CD4-positive, alpha-beta T cell treated with Interferon gamma for 1 hour (primary cell): ENCODE measurements at places on chromosomes 5 and 9.

- no peak for DNase-seq
Measured at GRCh38 chr9:135766251-135766650, 64.3 kb downstream of the KCNT1 start.

GRCh38 chr9:13480693-13481092, 201.2 kb upstream of the MPDZ start:
- DNase-seq = no peak

GRCh38 chr9:20321423-20322082, 300.7 kb downstream of the MLLT3 start:
- DNase-seq = peak; percentile 56

DNA sequence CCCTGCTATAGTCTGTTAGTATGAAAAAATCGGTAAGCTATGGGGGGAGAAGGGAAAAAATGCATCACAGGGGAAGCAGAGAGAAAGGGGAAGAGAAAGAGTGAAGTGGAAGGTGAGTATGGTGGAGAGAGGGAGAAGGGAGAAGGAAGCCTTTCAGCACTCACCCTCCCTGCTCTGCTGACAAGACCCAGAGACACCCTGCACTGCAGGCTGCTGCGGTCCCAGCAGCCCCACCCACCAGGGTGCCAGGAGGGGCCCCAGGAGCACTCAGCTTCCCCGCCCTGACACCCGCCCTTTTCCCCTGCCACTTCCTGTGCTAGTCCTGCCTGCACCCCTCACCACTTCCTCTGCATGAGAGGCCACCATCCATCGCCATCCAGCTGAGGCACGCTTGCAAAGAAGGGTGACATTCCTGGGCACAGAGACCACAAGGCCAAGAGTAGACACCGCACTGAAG, 12.7 kb downstream of the STK10 start:
- DNase-seq = peak; percentile 89

GRCh38 chr5:155148694-155149093, 135.1 kb downstream of the KIF4B start:
- no peak for DNase-seq

- DNase-seq = no peak
Measured at GRCh38 chr9:83384214-83384613, 154.0 kb downstream of the FRMD3 start.

- DNase-seq = no peak
Measured at GRCh38 chr5:56080375-56081052, 85.8 kb upstream of the IL6ST start.

DNA sequence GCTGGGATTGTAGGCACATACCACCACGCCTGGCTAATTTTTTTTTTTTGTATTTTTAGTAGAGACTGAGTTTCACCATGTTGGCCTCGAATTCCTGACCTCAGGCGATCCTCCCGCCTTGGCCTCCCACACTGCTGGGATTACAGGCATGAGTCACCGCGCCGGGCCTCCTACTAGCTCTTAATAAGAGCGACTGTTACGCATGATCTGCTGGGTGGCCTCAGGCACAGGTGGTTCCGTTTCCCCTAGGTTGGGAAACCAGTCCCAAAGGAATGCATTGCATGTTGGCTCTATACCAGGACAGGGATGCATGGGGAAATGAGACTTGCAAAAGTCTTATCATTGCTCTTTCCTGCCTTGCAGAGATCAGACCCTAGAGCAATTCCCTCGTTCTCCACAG, 184.7 kb upstream of the PPP1R26 start:
- no peak for DNase-seq

DNA sequence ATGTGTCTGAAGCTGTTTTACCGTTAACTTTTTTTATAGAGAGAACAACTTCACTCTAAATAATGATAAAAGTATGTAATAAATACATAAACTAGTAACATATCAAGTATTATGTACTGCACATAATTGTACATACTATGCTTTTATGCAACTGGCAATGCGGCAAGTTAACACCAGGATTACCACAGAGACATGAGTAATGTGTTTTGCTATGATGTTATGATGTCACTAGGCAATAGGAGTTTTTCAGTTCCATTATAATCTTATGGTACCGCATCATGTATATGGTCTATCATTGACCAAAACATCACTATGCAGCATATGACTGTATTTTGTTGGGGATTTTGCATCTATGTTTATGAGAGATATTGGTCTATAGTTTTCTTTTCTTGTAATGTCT, 326.4 kb upstream of the TARS1 start:
- DNase-seq = no peak

DNA sequence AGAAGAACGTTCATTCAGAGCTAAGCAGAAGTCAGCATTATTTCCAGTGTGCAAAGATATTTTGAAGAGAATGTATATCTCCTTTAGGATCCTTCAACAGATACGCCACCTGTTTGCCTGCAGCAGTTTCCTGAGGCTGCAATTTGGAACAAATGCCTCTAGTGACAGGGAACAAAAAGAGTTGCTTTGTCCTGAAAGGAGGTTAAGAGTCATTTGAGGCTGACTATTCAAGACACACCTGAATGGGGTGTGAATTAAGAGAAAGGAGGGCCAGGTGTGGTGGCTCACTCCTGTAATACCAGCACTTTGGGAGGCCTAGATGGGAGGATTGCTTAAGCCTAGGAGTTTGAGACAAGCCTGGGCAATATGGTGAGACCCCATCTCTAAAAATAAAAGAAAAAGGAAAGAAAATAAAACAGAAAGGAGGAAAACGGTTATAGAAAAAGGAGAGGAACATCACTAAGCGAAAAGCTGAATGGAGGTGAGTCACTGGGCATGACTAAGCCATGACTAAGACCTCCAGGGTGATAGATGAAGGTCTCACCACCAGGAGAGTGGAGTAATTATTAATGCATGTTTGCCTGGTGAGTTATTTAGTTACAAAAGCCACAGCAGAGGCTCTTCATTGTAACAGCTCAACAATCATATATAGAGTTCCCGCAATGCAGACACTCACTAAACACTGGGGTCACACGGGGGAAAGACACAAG, 255.2 kb upstream of the TNC start:
- no peak for DNase-seq

DNA sequence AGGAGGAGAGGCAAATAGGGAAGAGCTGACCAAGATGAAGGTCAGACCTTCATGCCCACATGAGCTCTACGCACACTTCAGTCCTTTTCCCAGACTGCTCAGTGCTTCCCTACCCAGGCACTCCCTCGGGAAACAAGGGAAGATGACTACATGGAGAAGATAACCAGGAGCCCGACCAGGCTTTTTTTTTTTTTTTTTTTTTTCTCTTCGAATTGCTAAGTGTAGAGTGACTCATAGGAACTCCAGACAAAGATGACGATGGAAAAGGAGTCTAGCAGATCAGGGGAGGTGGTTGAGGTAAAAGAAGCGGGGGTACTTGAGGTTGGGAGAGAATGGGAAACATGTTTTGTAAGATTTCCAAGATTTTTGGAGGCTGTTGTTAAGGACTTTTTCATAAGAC, 526.1 kb downstream of the BNC2 start:
- no peak for DNase-seq

GRCh38 chr9:38107405-38107804, 38.4 kb upstream of the SHB start:
- no peak for DNase-seq

DNA sequence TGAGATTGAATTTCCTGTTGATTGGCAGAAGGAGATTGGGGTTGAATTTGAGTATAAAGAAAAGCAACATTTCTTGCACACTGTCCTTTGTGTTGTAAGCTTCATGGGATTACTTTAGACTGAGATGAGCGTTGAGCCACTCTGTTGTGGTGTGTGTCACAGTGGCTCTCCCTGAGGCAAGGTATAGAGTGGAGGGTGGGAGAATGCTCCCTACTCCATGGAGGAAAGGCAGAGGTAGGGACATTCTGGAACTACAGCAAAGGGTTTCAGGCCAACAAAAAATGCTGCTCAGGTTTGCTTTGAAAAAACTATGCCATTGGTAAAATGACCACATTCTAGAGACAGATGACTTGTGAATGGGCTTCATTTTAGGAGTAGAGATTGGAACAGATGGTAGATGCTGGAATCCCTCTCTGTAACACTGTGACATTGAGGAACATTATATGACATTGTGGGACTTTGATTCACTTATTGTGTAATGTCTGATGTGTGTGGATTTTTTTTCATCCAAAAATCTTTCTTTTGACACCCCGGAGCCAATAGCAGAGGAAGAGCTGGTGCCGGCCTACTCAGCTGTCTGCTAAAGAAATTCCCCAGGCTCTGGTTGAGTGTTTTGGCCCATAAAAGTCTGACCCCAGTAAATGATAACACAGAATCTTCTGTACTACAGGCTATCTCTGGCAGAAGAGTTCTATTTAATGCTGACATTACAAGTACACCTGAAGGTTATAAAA, 6.2 kb upstream of the CEP120 start:
- DNase-seq = no peak

GRCh38 chr9:101409079-101409477, 10.4 kb downstream of the ZNF189 start:
- DNase-seq = no peak
